Fibroblast of the aortic adventitia (primary cell): ENCODE measurements at places on chromosomes 12 and 14. TPM values are rescaled to one million over a fixed set of nuclear protein-coding genes. Genes with fewer than 3 reads are reported as not detected.

GRCh38 chr12:96989916-96990315 lies 82.9 kb downstream of the NEDD1 start:
- DNase-seq: no peak

- no peak for DNase-seq
These were observed at the start of gene GUCY2C for GRCh38 chr12:14696265-14696741. Gene GUCY2C (minus strand): TSS chr12:14696599. CDS start chr12:14696448, 151 bp downstream.

DNA sequence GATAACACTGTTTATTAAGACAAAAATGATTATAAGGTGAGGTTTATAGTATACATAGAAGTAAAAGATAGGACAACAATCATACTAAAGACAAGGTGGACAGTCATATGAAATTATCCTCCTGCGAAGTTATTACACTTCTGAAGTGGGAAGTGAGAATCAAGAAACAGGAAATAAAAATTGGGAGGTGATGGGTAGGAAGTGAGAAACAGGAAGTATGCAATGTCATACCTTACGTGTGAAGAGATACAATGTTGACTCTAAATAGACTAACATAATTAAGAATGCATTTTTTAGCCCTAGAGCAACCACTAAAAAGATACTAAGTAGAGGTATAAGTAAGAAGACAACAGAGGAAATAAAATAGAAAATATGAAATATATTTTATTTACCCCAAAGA lies 43.7 kb downstream of the GRIN2B start:
- DNase-seq: no peak

GRCh38 chr12:6980740-6981139 lies 10.0 kb downstream of the EMG1 start:
- no peak for DNase-seq

The CAPZA3 gene
- not detected in 2 replicates for total RNA-seq

GRCh38 chr14:69183735-69184134 lies 7.6 kb upstream of the EXD2 start:
- DNase-seq: no peak

The MGAT4C gene
- under 0.01 and 0.09 TPM in 2 replicates for total RNA-seq

GRCh38 chr12:19045426-19045825 lies 84.1 kb upstream of the PLEKHA5 start:
- peak; percentile 42 for DNase-seq
